GM20000 (cell line): ENCODE measurements at places on chromosomes 2 and 18.

DNA sequence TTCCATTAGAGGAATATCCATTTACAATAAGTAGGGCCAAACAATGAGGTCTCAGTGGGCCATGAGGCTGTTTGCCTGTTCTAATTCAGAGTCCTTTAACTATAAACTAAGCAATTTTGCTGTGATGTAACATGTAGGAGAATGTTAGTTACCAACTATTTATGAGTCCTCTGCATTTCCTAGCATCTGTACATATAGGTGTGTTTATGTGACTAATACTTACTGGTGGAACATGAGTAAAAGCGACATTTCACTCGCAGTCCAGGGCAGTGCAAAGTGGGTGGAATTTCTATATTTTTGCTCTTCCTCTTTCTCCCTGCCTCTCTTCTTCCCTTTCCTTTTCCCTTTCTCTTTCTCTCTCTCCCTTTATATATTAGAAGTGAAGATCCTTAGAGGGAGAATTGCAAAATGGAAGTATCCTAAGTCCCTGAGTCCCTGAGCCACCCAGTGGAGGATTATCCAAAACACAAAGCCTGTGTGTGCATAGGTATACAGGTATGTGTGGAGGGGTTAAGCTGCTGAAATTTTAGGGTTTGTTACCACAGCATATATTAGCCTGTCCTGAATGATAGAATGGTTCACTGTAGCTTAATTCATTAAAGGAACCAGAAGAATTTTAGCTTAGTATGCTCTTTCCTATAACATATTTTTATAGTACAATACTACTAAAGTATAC is 487.0 kb upstream of the FANCL start:
- no peak for DNase-seq

DNA sequence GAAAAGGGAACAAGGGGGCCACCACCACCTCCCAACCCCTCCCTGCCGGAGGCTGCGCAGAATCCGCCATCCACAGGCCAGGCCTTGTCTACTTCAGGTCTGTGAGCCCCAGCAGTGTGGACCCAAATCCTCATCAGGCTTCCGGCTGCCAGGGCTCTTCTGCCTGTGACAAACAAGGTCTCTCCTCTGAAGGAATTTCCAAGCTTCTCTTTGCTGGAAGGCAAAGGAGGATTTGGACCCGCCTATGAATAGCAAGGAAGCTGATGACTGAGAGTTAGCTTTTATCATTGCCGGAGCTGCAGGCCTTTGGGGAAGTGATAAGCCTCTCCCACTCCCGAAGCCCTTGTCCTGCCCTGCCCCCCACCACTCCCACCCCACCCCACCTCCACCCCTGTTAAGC is 93.7 kb upstream of the SH3BP4 start:
- DNase-seq: no peak

GRCh38 chr2:99880148-99880963 is 262.0 kb downstream of the AFF3 start:
- no peak for DNase-seq

DNA sequence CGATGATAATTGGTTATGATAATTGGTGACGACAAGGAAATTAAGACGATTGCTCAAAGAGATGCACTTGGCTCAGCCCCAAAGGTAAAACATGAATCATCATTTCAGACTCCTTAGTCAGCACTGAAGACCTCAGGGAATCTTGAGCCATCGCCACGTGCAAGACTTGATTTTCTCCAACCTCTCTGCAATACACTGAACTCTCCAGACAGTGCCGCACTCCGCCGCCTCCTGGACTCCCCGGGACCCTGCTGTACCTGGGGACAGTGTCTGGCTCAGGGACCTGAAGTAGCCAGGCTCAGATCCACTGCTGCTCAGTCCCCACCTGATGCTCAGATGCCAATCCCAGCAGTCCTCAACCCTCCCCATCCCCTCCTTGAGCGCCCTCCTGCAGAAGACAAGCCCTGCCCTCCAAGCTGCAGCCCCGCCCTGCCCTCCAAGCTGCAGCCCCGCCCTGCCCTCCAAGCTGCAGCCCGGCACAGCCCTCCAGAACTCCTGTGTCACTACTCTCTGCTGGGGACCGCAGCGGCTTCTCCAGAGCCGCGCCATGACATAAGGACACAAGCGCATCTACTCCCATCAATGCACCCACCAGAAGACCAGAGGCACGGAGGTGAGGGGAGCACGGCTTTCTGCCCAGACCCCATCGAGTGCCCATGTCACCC is 1.1 kb downstream of the TMEM18 start:
- DNase-seq: peak; percentile 34

GRCh38 chr2:117703858-117704257 is 110.6 kb upstream of the DDX18 start:
- DNase-seq: no peak

DNA sequence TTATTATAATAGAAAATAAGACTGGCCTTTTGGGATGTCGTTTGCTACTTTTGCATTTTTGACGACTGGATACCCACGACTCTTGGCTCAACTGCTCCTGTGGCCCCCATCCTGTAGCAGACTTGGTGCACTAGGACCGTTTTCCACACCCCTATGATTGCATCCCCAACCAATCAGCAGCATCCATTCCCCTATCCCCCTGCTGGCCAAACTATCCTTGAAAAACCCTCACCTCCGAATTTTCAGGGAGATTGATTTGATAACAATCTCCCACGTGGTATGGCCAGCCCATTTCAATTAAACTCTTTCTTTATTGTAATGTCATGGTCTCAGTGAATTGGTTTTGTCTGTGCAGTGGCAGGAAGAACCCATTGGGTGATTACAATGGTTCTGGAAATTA is 37.9 kb upstream of the TTR start:
- no peak for DNase-seq

DNA sequence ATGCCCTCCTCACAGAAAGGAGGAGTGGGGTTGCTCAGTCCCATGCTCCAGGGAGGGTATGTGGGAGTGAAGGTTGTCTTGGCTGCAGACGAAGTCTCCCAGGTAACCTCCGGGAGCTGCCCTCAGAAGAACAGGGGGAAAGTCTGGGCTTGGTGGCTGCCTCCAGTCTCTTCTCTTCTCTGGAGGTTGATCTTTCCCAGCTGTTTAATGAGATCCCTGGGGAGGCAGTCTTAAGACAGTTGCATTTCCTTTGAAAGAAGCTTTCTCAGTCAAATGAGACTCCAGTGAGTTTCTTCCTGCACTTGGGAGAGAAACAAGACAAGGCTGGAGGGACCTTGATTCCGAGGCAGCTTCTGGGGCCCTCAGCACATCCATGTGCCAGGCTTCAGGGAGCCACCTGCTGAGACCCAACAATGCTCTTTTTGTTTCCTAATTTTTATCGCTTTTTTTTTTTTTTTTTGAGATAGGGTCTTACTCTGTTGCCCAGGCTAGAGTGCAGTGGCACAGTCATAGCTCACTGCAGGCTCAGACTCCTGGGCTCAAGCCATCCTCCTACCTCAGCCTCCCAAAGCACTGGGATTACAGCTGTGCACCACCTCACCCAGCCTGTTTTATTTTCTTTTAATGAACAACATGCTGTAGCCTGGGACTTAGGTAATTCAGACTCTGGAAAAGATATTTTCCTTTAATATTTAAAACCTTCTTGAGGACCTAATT is 71.7 kb upstream of the TPO start:
- DNase-seq: no peak

- DNase-seq: no peak
Measured at GRCh38 chr2:112718863-112719370, 1.9 kb upstream of the NT5DC4 start.

DNA sequence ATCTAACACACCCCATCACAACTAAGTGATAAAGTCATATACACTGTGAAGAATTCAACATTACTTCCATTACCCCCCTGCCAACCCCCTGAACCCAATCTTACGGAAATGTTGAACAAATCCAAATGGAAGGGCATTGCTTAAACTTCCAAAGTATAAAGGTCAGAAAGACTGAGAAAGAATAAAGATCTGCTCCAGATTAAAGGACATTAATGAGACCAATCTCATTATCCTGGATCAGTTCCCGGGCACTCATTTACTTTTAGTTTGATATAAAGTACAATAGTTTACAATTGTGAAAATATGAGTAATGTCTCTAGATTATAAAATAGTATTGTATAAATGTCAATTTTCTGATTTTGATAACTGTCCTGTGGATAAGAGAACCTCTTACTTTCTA is 229.4 kb downstream of the PID1 start:
- no peak for DNase-seq

DNA sequence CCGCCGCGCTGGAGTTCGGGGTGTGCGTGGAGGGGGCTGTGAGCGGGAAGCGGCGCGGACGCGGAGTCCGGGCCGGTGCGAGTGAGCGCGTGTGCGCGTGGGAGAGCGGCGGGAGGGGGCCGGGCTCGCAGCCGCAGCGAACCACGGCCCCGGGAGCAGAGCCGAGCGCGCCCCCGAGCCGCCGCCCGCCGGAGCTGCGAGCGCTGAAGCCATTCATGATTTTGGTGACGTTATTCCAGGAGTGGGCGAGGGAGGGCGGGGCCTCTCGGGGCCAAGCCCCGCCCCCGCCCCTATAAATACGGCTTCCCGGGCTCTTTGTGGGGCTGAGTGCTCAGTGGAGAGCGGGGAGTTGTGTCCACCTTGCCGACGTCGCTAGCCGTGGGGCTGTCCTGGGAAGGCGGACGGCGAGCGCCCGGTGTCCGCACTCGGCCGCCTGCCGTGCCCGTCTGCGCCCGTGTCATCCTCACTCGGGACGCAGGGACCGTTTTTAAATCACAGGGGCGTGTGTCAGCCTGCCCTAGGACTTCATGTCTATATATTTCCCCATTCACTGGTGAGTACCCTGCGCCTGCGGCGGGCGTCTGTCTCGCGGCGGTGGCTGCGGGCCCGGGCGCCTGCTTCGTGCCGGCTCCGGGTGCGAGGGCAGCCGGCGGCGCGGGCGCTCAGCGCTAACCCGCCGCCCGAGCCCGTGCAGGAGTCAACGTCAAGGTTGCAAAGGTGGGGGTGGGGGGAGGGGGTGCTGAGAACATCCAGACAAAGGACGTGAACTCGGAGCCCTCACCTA is at the start of gene LBH:
Gene LBH (plus strand): TSS at position 323 of the 784 bp plus-strand sequence. CDS start 205 bp downstream, at position 528.
- DNase-seq: peak; percentile 96

DNA sequence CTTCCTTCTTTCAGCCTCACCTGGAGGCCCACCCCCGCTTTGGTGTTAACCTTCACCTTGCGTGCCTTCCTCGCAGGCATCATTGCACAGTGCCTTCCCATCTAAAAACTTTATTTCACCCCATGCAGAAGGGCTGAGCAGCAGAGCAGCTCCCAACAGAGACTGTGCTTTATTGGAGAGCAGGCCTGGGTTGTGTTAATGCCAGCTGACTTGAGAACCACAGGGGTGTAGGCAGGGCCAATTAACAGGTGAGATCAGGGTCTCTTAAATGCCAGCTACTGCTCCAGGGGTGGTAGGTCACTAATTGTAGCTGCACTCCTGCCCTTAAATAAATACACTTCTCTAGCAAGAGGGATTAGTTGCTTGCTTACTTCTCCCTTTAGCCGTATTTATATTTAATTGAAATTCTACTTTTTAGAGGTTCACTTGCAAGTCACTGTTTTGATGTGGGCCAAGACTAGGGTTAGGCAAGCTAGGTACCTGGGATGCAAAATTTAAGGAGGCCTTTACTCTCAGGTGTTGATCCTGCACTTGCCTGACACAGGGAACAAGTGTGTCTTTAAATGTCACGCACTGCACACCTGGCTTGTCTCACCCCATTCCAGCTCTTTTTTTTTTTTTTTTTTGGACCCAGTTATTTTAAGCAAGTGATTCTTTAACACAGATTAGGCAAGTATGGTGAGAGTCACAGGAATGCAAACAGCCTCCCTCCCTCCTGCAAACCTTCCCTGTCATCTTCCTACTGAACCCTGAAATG is 54.5 kb downstream of the LYPD1 start:
- no peak for DNase-seq

DNA sequence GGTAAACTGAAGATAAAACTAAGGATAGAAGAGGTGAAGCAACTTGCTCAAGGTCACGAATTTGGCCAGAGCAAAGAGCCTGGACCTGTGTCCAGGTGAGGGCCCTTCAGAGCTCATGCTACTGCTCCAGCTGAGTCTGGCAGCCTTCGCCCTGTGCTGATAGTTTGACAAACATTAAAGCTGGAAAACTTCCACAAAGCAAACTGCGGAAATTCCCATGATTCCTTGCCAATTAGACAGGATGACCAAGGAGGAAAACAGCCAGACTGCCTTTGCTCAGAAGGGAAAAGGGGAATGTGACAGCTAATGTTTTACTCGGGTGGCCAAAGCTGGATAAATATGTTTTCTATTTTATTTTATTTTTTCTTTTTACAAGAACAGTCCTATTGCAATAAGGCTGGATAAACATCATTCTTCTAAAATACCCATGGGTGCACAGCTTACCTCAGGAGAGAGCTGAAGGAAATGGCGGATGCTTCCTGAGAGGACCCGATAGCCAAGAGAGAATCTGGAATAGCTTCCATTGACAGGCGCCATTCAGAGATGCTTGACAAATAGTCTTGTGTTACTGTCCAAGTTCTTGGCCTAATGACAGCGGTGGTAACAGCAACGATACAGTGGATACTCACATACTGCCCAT is 5.3 kb upstream of the CTAGE1 start:
- DNase-seq: no peak

- no peak for DNase-seq
Measured at GRCh38 chr2:15653806-15654726, 62.4 kb downstream of the DDX1 start.
